Stimulated activated CD8-positive, alpha-beta memory T cell treated with anti-CD3 and anti-CD28 coated beads, Interleukin-12 subunit alpha, Interleukin-12 subunit beta, amount 100 ng/mL, for 4 hours (primary cell): ENCODE measurements at places on chromosomes 7 and 10.

GRCh38 chr7:85509476-85509875, 322.6 kb upstream of the SEMA3D start:
- no peak for DNase-seq

- DNase-seq: no peak
These were observed 19.4 kb downstream of the CDK13 start for GRCh38 chr7:39969431-39969830.

- DNase-seq: peak; percentile 9
These were observed 817 bp downstream of the SRI start for GRCh38 chr7:88218836-88219605.

GRCh38 chr7:22858640-22859561, 36.3 kb upstream of the TOMM7 start:
- DNase-seq: no peak

DNA sequence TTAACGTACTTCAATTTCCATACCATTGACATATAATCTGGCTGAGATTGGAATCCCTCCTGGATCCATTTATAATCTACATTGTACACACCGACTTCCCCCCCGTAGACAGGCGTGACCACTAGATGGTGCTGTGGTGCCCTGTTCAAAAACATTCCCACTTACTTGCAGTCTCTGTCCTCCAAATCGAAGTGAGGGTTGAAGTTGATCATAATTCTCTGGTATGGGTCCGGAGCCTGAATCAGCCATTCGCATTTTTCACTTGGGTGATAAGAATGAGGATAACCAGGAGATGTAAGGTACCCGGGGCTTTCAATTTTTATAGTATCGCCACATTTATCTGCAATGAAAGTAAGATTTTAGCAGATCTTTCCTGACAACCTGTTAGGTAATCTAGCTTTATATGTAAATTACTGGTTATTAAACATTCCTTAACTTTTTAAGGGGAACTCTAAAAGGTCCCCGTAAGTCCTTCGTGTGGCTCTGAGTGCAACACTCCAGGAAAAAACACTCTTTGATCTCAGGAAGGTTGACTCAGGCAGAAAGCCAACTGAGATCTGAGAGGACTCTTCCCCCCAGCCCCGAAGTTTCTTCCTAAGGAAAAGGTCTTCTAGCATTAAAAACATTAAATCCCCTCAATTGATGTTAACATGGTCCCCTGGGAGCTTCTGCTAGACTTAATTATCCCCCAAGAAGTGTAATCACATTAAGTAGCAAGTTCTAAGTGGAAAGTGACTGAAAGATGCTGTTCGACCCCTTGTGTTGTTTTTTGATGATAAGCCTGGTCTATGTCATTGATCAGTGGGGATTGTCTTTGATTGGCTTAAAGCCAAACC, 3.7 kb downstream of the NRP1 start:
- peak; percentile 43 for DNase-seq

GRCh38 chr7:28419716-28420115, 7.4 kb downstream of the CREB5 start:
- no peak for DNase-seq

GRCh38 chr7:143485094-143485493, 7.4 kb downstream of the TAS2R41 start:
- no peak for DNase-seq

GRCh38 chr10:22435650-22436049, 90.4 kb downstream of the SPAG6 start:
- no peak for DNase-seq

DNA sequence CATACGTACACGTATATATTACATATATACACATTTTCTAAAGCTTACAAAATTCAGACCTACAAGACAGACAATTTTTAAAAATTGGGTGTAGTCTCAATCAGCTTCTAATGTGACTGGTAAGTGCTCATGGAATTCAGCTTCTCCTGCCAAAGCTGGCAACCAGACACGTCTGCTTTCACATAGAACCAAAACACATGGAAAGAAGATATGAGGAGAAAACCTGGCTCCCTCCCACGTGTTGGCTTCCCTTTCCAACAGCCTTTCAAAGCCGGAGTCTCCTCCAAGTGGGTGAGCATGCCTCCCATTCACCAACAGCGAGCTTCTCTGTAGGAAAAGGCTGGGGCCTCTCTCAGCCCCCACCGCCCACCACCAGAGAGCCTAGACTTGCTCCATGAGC, 33.4 kb downstream of the CDCA7L start:
- DNase-seq: no peak

DNA sequence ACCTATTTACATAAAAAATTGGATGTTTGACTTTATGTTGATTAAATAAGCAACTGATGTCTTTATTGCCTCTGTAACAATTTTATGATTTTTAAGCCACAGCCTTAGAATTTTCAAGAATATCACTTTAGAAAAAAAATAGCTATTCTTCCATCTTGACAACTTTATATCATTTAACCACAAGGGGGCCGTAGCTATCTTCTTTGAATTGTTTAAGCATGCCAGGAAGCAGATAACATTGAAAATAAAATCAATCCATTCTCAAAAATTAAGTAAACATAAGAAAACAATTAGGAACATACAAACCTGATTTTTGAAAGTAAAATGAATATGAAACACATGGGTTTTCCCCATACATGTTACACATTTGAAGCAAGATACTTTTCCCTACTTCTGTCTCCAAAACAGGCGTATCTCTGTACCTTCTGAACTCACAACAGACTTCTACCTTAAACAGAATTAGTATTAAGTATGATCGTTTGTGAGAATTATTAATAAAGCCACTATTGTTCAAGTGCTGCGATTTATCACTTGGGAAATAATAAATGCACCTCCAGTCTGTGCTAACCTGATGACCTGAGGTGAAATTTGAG, 209.0 kb downstream of the CACNA2D1 start:
- no peak for DNase-seq

DNA sequence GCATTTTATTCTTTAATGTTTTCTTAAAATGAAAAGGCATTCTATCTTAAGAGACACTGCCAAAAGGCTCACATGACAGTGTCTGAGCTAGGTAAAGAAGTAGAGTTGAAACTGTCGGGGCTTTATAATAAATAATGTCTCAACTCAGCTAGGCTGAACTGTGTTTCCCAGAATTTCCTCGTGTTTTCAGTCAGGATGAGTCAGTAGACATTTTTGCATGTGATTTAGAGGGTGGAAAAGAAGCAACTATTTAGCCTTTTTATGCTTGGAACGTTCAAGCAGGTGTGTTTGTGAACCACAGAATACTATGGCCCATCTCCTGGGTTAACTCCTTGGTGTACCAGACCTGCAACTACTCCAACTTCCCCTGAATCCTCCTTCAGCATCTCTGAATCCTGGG, 23.4 kb upstream of the LIPA start:
- no peak for DNase-seq

GRCh38 chr7:100801833-100802568, 25.3 kb downstream of the EPHB4 start:
- no peak for DNase-seq

DNA sequence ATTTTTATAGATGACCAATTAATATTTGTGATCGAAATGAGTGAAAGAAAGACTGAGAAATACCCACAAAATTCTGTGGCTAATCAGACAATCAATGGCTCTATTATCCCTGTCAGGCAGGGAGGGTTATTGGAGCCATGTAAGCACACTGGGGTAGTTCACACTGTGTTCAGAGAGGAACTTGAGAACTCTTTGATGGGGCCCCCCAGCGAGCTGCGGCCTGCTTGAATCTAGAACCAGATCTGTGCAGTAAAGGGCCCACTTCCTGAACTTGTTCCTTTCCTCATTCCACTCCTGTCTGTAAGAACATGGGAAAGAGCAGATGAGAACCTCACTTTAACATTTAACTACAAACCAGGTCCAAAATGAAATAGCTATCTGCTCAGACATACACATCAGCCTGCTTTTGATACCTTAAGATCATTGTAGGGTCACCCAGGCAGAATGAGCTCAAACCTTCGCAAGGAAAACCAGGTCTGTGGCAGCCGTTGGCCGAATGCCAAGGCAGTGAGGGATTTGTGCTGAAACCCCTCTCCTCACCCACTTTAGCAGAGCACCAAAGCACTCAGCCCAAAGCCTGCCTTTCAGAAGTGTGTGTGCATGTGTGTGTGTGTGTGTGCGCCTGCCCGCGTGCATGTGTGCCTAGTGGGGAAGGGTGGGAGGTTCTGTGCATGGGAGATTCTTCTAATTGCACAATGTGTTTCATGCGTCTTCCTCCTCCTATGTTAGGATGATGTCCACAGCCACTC, 365.6 kb upstream of the MGMT start:
- no peak for DNase-seq

DNA sequence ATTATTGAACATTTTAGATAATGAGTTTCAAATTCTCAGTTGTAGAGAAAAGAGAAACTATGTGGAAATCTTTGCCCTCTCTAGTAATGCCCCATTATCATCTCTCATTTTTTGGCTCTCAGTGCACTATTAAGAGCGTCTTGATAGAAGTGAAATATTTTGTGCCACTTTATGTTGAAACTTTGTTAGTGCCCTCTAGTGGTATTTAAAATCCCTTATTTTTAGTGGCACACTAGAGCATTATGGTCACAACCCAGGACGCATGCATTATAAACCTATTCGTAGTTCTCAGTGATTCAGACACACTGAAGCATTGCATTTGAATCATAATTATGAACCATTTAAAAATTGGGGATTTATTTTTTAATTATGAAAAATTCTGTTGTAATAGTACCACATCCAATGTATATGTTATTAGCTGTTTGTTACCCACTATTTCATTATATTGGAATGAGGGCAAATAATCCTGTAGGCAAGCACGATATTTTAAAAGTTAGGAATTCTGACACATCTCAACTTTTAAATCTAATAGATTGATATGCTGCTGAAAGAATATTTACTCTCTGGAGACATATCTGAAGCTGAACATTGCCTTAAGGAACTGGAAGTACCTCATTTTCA, 21.9 kb downstream of the PDCD4 start:
- DNase-seq: no peak

- no peak for DNase-seq
These were observed 13.9 kb downstream of the TSPAN14 start for GRCh38 chr10:80468002-80468401.

- no peak for DNase-seq
These were observed 129.2 kb downstream of the GNAI1 start for GRCh38 chr7:80263821-80264220.

GRCh38 chr7:55230014-55230413, 135.1 kb upstream of the LANCL2 start:
- DNase-seq: no peak

DNA sequence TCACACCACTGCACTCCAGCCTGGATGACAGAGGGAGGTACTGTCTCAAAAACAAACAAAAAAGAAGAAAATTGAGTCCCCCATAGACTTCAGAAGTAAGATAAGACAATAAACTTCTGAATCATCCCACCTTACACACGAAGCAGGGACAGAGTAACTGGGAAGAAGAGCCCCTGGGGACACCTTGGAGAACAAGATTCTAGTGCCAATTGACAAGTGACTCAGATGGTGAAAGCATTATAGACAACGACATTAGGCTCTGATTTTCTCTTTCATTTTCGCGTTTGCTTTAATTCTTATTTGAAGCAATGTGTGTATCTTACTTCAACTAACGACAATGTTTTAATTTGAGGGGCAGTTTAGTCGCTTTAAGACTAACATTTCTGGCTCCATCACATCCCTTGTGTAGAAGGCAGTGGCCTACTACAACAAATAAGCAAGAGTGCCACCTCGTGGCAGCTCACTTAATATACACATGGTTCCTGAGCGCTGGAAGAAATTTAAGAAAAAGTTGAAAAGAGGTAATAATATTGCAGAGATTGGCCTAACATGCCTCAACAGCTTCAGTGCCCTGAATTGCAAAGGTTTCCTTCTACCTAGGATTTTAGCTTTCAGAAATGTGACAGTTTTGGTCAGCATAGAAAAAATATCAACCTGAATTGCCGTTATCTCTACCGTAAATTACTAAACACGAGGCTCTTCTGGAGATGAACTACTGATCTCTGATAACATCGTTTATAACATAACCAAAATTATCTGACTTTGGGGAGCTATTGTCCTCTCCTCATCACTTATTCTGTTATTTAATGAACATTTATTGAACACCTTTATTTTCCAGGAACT, 36.7 kb downstream of the ASNS start:
- peak; percentile 6 for DNase-seq

DNA sequence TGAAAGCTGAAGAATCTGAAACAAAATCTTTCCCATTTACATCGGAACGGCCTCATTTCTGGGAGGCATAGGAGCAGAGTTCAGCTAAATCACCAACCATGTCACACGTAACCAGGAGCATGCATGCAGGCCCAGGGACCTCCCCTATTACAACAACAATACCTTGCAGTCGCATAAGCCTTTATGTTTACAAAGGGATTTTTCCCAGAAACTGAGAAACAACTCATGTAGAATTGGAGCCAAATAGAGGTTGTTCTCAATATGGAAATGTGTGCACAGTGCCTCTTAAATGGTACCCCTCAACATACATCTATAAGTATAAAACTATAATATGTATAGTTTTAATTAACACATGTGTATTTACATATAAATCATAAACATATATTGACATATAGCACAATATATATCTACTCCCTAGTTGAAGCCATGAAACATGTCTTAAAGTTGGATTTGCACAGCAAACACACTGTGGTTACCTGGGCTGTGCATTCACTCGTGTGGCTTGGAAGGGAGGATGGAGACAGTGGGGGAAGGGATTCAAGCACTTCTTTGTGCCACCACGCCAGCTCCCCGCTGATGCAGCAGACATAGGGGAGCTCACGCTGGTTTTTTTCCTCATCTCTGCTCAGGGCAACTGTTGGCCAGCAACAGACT, 35.0 kb upstream of the DGKI start:
- no peak for DNase-seq

- no peak for DNase-seq
These were observed 167.7 kb upstream of the PPP1R3A start for GRCh38 chr7:114086537-114086913.

GRCh38 chr7:30450240-30450982, 28.2 kb downstream of the NOD1 start:
- no peak for DNase-seq

DNA sequence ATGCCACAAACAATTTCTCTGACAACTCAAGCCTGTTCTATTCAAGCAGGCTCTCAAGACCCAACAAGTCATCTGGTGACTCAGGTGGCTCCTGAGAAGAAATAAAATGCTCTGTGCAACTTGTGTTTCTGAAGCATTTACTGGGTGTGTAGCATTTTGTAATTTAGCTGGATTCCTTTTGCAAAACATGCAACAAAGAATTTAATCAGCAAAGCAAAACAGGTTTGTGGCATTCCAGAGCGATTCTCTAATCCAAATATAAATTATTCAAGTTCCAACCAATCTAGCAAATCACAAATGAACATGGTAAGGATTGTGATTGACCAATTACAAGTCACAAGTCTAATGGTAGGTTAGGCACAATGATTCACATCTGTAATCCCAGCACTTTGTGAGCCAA, 39.8 kb upstream of the C10orf67 start:
- no peak for DNase-seq

GRCh38 chr10:99579971-99580370, 40.3 kb downstream of the SLC25A28 start:
- no peak for DNase-seq

DNA sequence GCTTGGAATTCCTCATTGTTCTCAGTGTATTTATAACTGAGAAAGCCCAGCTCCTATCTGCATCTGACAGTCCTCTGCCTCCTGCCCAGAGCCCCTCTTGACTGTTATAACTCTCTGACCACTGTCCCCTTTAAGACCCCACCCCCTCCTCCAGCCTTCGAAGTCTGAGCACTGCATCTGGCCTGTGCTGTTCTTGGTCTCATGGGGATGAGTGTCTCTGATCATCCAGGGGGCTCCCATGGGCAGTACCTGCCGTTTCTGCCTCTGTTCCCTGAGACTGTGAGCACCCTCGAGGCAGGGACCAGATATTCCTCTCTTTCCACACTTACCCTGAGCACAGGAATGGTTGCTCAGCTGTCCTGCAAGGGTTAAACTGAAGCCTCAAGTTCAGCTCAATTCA, 7.7 kb downstream of the GHRHR start:
- DNase-seq: no peak

- DNase-seq: no peak
These were observed 175.2 kb downstream of the TPST1 start for GRCh38 chr7:66380272-66380888.
